Activated T-cell treated with anti-CD3 and anti-CD28 coated beads, Interleukin-2, amount 50 U/mL, for 72 hours (primary cell): ENCODE measurements at places on chromosomes 2 and 18.

DNA sequence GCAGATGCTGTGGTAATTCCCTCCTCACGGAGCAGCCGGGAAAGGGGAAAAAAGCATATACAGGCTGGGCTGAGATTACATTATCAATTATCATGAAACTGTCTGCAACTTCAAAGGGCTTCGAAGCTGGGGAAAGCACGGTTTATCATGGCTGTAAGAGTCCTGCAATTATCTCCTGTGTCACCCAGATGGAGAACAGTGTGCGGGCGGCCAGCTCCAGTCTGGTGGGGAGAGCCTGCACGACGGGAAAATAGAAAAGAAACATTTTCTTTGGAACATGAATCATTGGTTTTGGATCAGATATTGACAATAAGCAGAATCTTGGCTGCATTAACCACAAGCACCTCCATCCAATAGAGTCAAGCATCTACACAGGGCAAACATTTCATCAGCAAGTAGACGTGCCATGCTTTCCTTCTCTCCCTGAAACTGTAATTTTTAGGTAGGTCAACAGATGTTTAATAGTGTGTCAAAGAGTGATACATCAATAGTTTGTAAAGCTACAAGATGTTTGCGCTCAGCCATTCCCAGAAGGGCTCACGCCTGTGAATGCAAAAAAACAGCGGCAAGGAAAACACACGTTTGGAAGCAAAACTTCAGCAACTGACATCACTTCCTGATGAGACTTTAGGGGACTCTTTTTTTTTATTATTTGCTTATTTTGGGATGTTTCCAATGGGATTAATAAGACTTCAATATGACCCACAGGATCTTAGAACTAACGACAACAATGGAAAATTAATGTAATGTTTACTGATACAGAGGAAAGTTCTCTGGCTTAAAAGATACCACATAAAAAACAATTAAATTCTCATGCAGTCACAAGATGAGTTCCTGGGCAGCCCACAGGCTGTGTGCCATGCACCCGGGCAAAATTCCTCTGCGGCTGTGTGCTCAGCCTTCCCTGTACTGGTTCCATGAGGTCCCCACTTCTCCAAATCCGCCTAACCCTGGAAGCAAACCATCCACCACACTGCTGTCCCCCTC lies 111.0 kb upstream of the SALL3 start:
- no peaks in the 10 kb centered on the region for H3K27me3 ChIP-seq
- H3K27ac ChIP-seq: no peak overlapping the region
- no peak for DNase-seq
- no peaks in the 10 kb centered on the region for H3K36me3 ChIP-seq

DNA sequence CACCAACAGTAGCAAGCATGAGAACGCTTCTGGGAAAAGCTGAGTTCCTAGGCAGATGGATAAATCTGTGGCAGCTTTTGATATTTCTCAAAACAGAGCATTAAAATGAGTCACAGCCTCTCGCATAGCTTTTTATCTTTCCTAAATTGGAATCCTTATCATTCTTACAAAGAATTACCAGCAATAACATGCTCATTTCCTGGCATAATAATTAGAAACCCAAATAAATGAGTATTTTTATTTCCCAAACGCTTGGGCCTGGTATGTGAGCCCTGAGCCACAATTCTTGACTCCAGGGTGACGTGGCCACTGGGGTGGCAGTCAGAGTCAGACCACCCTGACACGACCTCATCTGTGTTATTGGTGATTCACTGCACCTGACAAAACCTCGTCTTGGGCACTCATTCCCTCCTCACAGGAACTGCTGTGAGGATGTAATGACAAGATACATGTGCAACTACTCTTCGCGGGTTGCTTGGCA lies 210.7 kb downstream of the ARL4C start:
- no peak for DNase-seq
- H3K27me3 ChIP-seq: no peaks in the 10 kb centered on the region
- H3K4me3 ChIP-seq: no peak overlapping the region
- peaks cover 49% of the 10 kb centered on the region for H3K4me1 ChIP-seq
- H3K36me3 ChIP-seq: peaks cover 5% of the 10 kb centered on the region

DNA sequence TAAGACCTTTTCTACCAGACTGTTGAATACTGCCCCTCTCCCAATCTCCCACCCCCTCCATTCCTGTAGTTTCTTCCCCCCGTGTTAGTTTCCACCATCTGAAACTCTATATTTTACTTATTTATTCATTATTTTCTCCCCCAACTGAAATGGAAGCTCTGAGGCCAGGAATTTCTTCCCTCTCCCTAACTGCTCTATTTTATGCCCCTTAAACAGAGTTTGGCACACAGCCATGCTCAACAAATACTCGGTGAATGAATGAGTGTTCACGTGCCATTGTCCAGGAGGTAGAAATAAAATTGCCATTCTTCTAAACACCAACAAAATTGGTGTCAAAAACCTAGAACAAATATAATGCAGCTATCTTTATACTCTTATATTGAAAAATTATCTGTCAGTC lies 5.6 kb downstream of the ITGB1BP1 start:
- no peak overlapping the region for H3K27ac ChIP-seq
- no peak for DNase-seq
- peaks cover 60% of the 10 kb centered on the region for H3K4me1 ChIP-seq
- no peak overlapping the region for H3K4me3 ChIP-seq

DNA sequence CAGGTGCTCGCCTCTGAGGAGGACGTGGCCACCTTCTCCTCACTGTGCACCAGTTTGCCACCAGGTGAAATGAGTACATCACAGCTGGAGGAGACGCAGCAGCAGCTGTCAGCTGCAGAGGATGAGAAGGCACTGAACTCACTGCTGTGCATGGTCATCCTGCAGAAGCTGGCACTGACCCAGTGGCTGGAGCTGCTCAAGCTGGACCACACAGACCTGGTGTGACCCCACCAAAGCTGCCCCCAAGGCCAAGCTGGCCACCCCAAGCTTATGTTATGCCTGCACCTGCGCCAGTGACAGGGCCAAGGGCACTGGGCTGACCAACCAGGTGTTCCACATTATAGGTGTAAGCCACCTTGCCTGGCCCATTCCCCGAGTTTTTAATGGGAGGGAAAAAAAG lies 19.3 kb downstream of the CLK1 start:
- no peaks in the 10 kb centered on the region for H3K27me3 ChIP-seq
- DNase-seq: no peak
- no peak overlapping the region for H3K27ac ChIP-seq
- no peaks in the 10 kb centered on the region for H3K4me1 ChIP-seq

- peaks cover 56% of the 10 kb centered on the region for H3K4me1 ChIP-seq
- peak overlapping the region; percentile 83 for H3K4me3 ChIP-seq
- H3K27ac ChIP-seq: no peak overlapping the region
Measured at GRCh38 chr2:174336501-174337336, 2.0 kb downstream of the SP9 start.

GRCh38 chr2:105573910-105574655 lies 170.6 kb upstream of the NCK2 start:
- no peak overlapping the region for H3K27ac ChIP-seq
- peaks cover 21% of the 10 kb centered on the region for H3K4me1 ChIP-seq
- H3K36me3 ChIP-seq: no peaks in the 10 kb centered on the region
- no peak overlapping the region for H3K4me3 ChIP-seq
- H3K27me3 ChIP-seq: no peaks in the 10 kb centered on the region

DNA sequence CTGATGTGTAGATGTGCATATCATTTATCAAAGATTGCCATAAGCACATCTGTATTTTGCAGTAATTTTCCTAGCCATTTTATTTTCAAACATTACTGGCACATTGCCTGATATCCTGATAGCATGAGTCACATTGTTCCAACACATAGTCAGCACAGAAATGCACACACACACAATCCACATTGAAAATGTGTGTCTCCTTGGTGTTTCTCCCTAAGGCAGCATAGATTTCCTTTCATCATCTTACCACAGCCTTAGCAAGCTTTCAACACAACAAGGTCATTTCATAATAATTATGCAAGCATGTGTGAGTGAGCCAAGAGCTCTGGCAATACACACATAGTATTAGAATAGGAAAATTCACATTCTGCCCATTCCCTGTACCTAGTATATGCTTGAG lies 245.4 kb upstream of the MEIS1 start:
- DNase-seq: no peak
- H3K27me3 ChIP-seq: no peaks in the 10 kb centered on the region
- no peak overlapping the region for H3K27ac ChIP-seq
- H3K4me3 ChIP-seq: no peak overlapping the region

GRCh38 chr2:100954044-100954420 lies 48.1 kb upstream of the RPL31 start:
- no peak overlapping the region for H3K4me3 ChIP-seq
- no peak overlapping the region for H3K27ac ChIP-seq
- H3K27me3 ChIP-seq: no peaks in the 10 kb centered on the region
- no peak for DNase-seq

DNA sequence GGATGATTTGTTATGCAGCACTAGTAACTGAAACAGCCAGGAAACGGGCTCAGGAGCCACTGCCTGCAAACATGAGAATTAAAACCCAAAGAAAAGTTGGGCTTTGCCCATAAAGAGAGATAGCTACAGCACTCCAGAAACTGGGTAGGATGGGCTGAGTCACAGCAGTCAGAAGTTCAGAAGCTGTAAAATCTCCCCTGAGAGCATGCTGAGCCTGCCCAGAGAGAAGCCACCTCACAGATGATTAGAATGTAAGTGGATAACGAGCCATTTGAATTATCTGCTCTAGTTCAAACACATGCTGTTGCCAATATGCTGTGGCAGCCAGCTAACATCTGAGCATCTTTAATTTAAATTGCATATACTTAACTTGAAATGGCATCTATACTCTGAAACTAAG lies 388.1 kb upstream of the ACVR2A start:
- no peak overlapping the region for H3K4me3 ChIP-seq
- H3K27me3 ChIP-seq: no peaks in the 10 kb centered on the region
- H3K27ac ChIP-seq: no peak overlapping the region
- no peaks in the 10 kb centered on the region for H3K4me1 ChIP-seq
- H3K36me3 ChIP-seq: no peaks in the 10 kb centered on the region

- H3K36me3 ChIP-seq: no peaks in the 10 kb centered on the region
- DNase-seq: no peak
- H3K27ac ChIP-seq: no peak overlapping the region
- H3K4me3 ChIP-seq: no peak overlapping the region
- H3K27me3 ChIP-seq: peaks cover 8% of the 10 kb centered on the region
Measured at GRCh38 chr2:47301731-47302130, 101.2 kb upstream of the MSH2 start.

DNA sequence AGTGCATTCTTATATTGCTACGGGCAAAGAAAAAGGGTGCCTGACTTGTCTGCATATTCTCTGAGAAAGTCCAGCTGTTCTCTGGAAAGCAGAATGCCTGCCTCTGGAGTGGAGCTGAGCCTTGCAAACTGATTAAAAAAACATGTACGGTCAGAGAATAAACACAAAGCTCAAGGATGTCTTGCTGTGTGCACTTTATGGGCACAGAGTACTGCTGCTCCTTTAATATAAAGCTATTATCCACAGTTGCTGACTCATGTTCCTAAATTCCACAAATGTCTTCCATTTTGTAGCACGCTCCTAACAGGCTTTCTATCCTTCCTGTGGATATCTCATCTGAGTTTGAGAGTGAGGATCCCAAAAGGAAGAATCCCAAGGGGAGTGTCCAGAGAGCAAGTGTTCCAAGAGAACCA lies 229.0 kb downstream of the MREG start:
- peaks cover 26% of the 10 kb centered on the region for H3K27me3 ChIP-seq
- no peak overlapping the region for H3K4me3 ChIP-seq

GRCh38 chr18:57775937-57776336 lies 27.2 kb downstream of the ATP8B1 start:
- no peaks in the 10 kb centered on the region for H3K27me3 ChIP-seq
- H3K4me3 ChIP-seq: no peak overlapping the region
- peaks cover 14% of the 10 kb centered on the region for H3K4me1 ChIP-seq
- H3K36me3 ChIP-seq: no peaks in the 10 kb centered on the region

DNA sequence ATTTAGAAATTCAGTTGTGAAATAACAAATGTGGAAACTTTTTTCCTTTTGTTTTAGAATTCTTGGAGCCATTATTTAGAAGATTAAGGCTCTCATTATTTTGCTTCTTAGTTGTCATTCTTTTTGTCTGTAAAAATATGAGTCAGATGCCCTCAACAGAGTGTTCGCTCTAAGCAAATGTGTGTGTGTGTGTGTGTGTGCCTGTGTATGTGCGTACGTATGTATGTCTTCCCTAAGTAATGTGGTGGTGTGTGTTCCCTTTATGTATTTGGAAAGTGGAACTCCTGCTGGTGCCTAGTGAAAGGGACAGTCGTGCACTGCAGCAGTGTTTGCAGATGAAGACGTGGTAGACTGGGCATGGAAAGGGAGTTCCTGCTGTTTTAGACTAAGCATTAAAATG lies 27.5 kb downstream of the ZNF407 start:
- H3K36me3 ChIP-seq: no peaks in the 10 kb centered on the region
- no peaks in the 10 kb centered on the region for H3K27me3 ChIP-seq
- H3K4me3 ChIP-seq: no peak overlapping the region
- H3K27ac ChIP-seq: no peak overlapping the region

GRCh38 chr2:20916604-20917286 lies 93.8 kb upstream of the LDAH start:
- H3K27me3 ChIP-seq: peaks cover 28% of the 10 kb centered on the region
- no peak for DNase-seq
- no peaks in the 10 kb centered on the region for H3K36me3 ChIP-seq
- H3K4me3 ChIP-seq: no peak overlapping the region
- H3K27ac ChIP-seq: no peak overlapping the region
- H3K4me1 ChIP-seq: peaks cover 12% of the 10 kb centered on the region

DNA sequence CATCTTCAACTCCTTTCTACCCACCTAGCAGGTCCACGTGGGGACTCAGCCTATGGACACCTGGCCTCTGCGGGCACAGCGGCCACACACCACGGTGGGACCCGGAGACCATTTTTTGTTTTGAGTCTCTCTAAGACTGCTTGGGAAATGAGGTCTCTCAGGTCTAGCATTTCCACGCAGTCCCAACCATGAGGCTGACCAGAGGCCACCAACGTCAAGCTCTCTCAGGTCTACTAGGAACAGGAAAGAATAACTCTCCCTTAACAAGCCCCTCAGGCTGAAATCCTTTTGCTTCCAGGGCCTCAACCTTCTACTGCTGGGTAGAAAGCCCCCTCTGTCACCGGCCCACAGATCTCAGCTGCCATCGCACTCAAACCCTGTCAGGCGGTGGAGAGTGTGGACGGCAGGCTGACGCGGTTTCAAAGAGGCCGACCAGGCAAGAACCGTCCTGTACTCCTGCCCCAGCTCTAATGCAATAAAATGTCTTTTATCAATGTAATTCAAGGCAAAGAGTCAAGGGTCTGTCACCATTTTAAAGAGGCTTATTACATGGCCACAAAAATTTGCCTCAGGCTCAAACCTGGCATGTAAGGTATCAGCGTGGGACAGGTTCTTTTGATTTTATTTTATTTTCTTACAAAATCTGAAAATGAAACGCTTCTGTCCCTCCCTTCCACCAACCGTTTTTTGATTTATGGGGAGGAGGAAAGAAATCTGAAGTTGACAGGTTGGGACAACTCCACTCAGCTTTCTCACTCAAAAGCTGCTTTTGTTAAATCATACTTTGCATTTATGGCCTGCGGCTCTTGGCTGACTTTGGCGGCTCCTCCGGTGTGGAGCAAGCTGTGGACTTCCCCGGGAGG lies 74.0 kb downstream of the BCL11A start:
- no peaks in the 10 kb centered on the region for H3K36me3 ChIP-seq
- H3K4me3 ChIP-seq: no peak overlapping the region
- peaks cover 22% of the 10 kb centered on the region for H3K27me3 ChIP-seq
- no peak for DNase-seq
- no peak overlapping the region for H3K27ac ChIP-seq
- H3K4me1 ChIP-seq: no peaks in the 10 kb centered on the region
